ENCODE measurements at places on chromosomes 13 and 19.

- DNase-seq = peak; percentile 96
Observed at GRCh38 chr19:19578252-19578651, 40.2 kb downstream of the CILP2 start.

- DNase-seq = peak; percentile 51
Observed at GRCh38 chr19:6739390-6739882, at the start of gene TRIP10. Gene TRIP10 (plus strand): TSS chr19:6739680. CDS start chr19:6739762, 82 bp downstream.

GRCh38 chr19:57818378-57818777 is 3.7 kb upstream of the ZNF552 start:
- DNase-seq = no peak

DNA sequence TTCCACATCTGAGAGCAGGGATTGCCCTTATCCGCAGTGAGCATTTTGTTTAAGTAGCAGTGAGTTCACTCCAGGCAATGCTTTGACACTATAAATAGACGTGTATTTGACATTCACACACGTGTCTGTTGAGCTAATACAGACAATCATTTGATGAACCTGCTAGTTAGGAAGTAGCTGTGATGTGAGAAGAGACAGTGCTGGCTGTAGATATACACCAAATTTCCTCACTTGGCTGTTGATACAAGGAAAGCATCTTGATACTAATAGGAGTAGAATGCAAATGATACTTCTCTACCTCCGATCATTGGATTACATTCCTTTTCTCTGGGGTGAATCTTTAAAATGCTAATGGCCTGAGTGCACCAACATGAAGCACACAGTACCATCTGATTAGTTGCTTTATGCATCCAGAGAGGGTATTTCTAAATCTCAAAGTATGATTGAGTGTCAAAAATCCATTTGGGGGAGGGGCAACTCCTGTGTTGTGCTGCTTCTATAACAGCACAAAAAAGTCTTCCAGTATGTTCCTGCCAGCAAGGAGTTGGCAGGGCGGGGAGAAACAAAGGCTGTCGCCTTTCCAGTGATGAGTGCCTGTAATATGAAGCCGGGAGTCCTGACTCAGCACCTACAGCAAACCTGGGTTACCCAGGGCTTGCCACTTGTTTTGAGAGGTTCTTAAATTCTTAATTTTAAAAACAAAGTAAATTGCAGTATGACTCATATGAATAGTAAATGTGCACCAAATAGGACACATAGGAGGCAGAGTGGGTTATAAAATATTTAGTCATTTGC is 7.0 kb downstream of the CUL4A start:
- DNase-seq = no peak

DNA sequence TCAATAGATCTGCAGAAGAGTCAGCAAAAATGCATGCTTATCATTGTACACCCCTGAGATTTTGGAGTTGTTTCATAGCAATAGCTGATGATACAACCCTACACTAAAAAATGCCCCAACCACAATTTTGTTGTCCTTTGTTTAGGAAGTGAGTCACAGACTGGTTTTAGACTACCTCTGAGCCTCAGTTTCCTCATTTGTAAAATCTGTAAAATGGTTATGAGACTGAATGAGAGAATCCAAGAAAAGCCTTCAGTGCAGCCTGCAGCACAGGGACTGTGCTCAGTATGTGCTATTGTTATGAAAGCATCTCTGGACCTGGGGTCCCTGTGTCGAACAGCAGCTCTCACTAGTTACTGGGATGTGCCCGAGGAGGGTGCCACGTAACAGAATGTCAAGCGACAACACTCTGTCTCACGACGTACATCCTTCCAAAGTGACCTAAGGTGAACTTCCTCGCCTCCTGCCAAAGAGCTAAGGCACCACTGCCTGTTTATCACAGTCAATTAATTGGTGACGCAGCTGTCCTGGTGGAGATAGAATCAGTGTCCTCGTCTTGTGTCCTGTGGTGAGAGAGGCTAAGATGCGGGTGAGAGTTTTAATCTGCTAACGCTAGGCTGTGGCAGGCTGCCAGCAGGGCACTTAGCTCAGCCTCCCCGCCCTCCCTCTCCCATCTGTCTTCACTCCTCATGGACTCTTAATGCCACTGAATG is 18.1 kb downstream of the DHRS12 start:
- DNase-seq = peak; percentile 98

DNA sequence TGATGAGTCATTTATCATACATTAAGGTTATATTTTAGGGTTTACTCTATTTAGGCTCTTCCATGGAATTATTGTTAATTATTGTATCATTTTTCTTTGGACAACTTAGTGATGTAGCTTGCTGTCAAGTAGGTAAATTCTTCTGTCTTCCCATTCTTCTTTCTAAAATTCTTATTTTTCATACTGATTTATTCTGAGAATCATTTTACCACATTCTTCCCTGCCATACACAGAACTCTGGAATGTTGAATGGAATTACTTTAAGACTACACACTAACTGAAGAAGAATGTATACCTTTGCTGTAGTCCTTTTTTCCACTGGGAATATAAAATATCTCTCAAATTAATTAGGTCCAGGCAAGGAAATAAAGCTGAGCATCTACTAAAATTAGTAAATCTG is 24.5 kb upstream of the SLC7A1 start:
- no peak for DNase-seq

- no peak for DNase-seq
Observed at GRCh38 chr19:41847351-41848105, 2.7 kb downstream of the DMRTC2 start.

- no peak for DNase-seq
Observed at GRCh38 chr13:45834411-45834994, 17.1 kb downstream of the SIAH3 start.

DNA sequence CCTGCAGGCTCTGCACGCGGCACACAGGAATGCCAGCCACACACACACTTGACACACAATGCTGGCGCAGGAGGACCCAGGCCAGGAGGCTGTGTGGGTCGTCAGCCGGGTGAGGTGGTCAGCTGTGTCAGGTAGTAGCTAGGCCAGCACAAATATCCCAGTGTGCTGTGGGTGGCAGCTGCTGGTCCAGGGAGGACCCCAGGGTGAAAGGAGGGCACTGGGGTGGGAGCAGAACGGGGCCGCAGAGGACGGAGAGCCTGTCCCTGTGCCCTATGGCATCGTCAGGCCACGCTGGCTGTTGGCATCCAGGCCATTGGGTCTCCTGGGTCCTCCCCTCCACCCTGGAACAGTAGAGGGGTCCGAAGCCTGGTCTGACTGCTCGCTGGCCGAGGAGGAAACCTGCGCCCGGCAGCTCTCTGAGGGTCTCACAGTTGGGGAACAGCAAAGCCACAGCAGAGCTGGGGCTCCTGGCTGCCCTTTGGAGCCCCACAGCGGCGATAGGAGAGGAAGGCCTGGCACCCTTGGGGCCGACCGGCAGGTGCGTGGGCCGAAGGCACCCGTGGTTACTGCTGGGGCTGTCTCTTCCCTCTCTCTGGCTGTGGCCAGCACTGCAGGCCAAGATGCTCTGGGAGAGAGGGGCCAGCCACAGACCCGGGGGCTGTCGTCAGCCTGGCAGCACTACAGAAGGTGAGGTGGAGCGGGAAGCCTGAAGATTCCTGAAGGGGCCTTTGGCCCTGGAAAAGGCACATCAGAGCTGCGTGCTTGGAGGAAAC is 27.3 kb downstream of the C13orf46 start:
- no peak for DNase-seq

- DNase-seq = no peak
Observed at GRCh38 chr19:46611776-46612175, 10.6 kb downstream of the CALM3 start.

GRCh38 chr13:62779161-62779560 is 1363.5 kb upstream of the PCDH20 start:
- no peak for DNase-seq

- DNase-seq = no peak
Observed at GRCh38 chr13:26225896-26226617, 3.9 kb upstream of the RNF6 start.

GRCh38 chr13:111906306-111906705 is 160.6 kb upstream of the SOX1 start:
- no peak for DNase-seq

DNA sequence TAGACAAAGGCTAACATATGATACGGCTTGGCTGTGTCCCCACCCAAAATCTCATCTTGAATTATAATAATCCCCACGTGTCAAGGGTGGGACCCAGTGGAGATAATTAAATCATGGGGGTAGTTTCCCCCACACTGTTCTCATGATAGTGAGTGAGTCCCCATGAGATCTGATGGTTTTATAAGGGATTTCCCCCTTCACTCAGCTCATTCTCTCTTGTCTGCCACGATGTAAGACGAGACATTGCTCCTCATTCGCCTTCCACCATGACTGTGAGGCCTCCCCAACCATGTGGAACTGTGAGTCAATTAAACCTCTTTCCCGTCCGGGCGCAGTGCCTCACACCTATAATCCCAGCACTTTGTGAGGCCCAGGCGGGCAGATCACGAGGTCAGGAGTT is 143.5 kb downstream of the RXFP2 start:
- DNase-seq = no peak

DNA sequence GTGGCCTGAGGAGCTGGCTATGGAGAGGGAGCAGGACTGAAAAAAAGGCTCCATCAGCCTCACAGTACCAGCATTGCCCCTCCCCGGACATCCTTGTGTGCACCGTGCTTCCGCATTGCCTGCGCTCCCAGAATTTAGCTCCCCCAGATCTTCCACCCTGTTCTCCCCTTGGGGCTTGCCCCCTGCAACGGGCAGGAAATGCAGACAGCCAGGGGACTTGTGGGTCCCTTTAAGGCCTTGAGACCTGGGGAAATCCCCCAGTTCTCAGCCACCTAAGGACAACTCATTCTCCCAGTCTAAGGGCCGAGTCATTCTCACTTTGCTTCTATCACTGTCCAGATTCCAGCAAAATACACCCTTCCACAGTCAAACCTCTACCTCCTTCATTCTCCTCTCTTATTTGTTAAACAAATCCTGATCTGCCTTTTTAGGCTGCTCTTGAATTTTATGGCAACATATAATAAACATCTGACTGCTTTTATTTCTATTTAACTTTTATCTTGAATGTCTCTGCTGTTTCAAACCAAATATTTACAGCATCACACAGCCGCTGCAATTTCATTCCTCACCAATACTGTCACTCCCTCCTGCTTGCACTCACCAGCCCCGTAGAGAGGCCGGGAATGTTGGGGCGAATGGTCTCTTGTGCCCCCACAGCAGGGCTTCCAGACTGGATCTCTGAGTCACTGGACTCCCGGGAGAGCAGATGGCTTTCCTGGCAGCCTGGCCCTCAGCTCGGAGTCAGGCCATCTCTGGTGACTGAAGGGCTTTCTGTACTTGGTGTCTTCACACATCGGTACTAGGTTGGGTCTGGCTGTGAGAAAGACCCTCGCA is 221.9 kb downstream of the TSHZ3 start:
- no peak for DNase-seq

- no peak for DNase-seq
Observed at GRCh38 chr19:37074819-37075362, 3.3 kb upstream of the ZNF420 start.

DNA sequence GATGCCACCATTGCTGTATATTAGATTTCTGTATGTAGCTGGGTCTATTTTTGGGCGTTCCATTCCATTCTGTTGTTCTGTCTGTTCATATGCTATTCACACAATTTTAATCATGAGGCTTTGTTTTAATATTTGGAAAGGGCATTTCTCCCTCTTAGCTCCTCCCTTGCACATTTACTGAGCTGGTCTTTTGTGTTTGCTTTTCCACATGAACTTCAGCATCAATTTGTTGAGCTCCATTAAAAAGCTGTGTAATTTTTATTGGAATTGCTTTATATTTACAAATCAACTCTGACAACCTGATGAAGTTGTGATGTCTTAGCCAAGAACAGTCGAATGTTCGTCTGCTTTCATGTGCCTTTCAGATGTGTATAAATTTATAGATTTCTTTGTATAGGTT is 14.0 kb downstream of the WASF3 start:
- no peak for DNase-seq

- DNase-seq = no peak
Observed at GRCh38 chr13:105936816-105937215, 598.6 kb downstream of the EFNB2 start.

DNA sequence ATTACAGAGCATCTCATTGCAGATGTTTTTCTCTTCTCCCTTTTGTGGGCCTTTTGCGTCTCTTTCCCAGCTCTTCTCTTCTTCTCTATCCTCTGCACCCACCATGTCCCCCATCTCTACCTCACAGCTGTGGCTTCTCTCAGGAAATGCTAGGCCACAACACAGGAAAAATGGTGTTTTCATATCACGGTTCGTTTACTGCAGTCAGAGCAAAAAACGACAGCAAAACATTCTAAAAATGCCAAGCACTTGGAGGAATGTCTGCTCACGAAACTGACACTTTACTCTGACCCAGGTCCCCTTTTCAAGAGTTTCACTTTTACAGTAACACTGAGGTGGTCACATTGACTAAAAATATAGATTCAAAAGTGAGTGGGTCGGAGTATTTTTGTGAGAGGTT is 152.2 kb downstream of the DCT start:
- DNase-seq = no peak

DNA sequence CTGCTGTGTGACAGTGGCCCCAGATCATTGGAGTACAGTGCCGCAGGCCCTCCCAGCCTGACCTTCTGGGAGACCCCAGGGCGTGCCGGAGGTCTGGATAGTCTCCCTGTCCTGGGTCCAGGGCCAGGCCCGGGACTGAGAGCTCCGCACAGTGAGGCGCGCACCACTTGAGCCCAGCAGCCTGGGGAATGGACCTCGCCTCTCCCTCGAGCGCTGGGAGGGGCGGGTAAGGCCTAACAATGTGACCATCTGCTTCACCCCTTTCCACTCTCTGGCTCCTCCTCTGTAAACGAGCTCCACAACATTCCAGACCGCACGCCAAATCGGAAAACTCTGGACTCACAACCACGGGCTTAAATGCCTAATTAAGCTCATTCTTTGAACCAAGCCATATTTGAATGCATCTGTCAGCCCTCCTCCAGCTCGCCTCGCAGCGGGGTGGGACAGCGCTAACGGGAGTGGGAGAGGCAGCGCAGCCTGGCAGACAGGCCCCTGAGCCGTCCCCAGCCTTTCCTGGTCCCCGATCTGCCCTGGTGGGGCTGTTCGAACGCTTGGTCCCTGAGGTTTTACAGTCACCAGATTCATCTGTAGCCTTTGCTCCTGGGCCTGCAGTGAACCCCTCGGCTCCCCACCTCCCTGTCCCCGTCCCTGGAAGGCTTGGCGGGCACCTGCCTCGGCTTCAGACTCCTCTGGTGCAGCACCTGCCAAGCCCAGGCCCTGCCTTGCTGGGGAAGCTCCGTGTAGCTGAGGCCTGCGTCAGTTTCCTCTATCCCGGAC is 120.7 kb upstream of the VSTM2B start:
- DNase-seq = no peak

All from NCI-H524 treated with DMSO at 0.1 percent for 48 hours (cell line).